Activated T-cell treated with anti-CD3 and anti-CD28 coated beads, Interleukin-2, amount 50 U/mL, for 72 hours (primary cell): ENCODE measurements at places on chromosomes 7 and 10.

GRCh38 chr7:28983396-28984190 lies 25.5 kb upstream of the TRIL start:
- no peak for DNase-seq

- DNase-seq = no peak
These were observed 75.1 kb downstream of the CRPPA start for GRCh38 chr7:16345979-16346958.

- no peak for DNase-seq
These were observed 56.4 kb upstream of the CCDC71L start for GRCh38 chr7:106717254-106717954.

GRCh38 chr7:29105752-29106668 lies 40.3 kb downstream of the CPVL start:
- peak; percentile 23 for DNase-seq

DNA sequence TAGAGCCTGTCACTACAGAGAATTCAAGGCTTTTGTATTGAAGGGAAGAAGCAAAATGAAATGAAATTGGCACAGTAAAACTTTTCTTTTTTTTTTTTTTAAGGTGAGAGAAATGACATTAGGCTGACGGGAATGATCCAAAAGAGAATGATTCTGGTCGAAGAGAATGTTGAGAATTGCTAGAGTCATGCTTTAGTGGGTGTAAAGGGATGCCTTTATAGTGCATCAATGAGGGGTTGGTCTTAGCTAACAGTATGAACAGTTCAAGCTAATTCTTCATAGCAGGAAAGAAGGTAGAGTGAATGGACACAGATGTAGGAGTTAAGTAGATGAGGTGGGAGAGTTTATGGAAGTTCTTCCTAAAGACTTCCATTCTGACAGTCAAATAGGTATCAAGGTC lies 32.3 kb upstream of the LSM8 start:
- no peak for DNase-seq

DNA sequence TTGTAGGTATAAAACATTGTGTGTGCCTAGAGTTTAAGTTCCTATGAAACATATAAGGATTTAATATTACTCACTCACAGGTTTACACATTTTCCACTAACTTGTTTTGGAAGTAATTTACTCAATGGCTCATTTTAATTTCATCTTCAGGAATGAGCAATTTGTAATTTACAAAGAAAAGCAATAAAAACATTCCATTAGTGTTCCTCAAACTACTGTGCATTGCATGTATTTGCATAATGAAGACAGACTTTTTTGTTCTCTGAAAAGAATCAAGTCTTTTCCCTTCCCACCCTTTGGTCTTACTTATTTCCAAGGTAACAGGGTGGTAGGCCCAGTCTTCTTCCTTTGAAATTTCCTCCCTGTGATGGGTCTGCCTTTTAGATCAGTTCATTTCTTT lies 61.2 kb downstream of the EPDR1 start:
- DNase-seq = no peak

- no peak for DNase-seq
These were observed 136.2 kb upstream of the RET start for GRCh38 chr10:42940487-42941294.

DNA sequence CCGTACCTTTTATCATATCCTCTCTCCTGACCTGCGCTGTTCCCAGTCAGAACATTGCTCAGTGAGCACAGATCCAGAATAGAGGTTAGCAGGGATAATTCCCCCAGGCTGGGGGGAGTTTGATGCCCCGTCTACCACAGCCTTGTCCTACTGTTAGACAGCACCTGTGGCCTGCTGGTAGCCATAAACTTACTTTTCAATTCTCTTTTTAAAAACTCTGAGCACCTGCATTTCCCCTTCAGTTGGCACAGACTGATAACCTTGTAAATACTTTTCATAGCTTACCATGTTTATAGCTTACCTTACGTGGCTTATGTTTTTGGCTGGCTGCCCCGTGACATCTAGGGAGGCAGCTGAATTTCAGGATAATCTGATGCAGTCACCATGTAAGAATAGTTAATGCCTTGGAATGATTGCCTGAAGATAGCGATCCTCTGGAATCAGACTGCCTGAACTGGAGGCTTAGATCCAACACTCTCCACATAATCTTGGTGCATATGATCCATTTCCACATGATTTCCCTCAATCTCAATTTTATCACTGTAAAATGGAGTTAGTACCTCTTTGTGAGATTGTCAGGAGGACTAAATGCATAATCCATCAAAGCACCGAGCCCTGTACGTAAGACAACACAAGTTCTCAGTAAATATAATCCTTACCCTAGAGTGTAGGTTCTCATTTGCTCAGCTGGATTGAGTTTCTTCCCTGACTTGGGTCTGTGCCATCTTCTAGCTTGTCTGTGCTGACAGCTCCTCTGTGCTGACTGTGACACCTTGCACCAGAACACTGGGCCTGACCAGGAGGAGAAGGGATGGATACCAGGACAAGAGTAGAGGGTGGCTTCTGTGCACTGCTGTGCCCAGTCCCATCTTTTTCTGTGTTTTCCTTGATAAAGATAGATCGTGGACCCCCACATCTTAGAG lies 111.7 kb upstream of the GJD4 start:
- DNase-seq = no peak

GRCh38 chr10:3426190-3426845 lies 253.7 kb upstream of the PITRM1 start:
- DNase-seq = no peak

- no peak for DNase-seq
These were observed 12.0 kb upstream of the BTBD16 start for GRCh38 chr10:122259075-122259466.

DNA sequence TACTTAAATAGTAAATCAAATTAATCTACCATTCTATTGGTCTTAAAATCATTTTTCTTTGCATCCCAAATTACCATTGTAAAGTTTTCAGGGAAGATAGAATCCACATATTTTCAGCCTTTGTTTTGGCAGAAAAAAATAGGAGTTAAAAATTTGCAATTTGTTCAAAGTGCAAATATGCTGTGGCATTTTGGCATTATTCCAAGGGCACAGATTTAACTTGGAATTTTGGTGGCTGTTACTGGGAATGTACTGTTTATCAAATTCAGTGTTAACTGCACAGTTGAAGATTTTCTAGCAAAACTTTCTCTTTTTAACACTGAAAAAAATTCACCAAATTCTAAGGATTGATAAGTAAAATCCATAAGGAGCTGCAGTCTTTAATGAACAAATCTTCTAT lies 151.0 kb upstream of the HDAC9 start:
- no peak for DNase-seq

GRCh38 chr7:99124751-99125504 lies 19.0 kb downstream of the SMURF1 start:
- DNase-seq = no peak

DNA sequence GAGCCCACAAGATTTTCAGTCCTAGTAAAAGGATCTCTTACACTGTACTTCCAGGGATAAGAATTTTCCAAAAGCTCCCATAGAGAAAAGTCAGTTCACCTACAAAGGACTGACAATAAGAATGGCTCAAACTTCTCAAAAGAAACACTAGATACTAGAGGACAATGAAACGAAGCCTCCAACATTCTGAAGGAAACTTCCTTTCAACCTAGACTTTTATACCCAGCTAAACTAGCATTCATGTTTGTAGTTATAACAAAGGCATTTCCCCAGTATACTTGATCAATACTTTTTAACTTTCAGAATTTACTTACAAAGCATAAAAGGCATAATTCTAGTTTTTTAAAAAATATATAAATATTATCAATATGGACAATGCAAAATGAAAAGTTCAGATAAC lies 41.0 kb upstream of the DNAAF5 start:
- no peak for DNase-seq

DNA sequence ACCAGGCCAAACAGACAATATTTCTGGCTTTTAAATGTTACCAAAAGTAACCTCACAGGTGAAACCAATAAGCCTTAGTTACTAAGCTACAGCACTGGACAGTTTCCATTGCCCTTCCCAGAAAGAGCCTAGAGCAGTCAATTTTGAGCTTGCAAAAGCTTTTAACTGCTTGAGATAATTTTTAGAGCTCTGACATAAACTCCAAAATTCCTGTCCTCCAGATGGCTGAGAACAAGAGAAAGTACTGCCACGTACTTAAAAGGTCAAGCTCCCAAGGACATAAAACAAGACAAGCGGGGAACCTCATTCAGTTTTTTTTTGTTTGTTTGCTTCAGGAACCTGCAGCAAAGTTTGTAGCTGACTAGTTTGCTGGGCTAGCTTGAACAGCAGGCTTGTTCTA lies 54.1 kb downstream of the BBS9 start:
- DNase-seq = no peak

DNA sequence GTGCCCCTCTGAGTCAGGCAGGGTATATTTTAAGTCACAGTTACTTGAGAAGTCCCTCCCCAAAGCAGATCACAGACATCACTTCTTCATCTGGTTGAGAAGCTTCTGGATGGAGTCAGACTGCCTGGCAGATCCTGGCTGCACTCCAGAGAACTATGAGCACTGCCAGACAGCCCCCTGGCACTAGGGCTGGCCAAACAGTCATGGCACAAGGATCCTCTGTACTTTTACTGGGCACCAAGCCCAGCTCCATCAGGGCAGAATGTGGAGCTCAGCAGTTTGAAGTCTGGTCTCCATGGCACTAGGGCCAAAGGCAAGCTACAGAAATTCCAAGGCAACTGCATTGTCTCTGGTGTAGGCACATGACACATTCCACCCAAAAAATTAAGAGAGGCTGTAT lies 162.1 kb downstream of the NRG3 start:
- no peak for DNase-seq

DNA sequence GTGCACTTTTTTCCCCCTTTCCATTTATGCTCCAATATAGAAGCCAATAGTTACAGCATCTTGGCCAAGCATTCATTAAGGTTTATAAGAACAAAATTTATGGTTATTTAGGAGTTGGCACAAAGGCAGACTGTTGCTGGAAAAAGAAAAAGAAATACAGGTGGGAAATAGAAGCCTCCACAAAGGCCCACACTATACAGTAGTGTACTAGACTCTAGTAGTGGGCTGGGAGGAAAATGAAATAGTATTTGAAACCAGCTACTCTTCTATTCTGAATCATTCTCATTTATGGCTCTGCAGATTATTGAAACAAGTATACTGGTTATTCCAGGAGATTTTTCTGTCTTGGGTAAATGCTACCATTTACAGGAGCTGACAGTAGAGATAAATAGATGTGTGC lies 80.9 kb upstream of the CDK6 start:
- no peak for DNase-seq

DNA sequence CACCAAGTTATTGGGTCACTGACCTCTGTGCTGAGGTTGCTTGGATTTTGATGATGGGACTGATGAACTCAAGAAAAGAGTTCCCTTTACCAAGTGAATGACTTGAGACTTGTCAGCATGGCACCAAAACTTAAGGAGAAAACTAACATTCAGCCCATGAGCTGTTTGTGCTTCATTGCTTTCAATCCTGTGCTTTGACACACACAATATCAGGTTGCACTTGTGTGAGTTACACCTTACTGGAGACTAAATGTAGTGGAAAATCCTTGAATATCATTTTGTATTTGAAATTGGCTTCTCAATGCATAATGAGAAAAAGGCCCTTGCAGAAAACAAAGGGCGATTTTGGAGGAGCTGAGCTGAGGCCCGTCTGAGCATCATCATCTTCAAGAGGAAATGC lies 2.7 kb downstream of the BAG3 start:
- DNase-seq = no peak

GRCh38 chr7:44713680-44714335 lies 34.8 kb upstream of the ZMIZ2 start:
- DNase-seq = no peak

GRCh38 chr7:92306153-92306552 lies 60.4 kb downstream of the ANKIB1 start:
- DNase-seq = no peak

DNA sequence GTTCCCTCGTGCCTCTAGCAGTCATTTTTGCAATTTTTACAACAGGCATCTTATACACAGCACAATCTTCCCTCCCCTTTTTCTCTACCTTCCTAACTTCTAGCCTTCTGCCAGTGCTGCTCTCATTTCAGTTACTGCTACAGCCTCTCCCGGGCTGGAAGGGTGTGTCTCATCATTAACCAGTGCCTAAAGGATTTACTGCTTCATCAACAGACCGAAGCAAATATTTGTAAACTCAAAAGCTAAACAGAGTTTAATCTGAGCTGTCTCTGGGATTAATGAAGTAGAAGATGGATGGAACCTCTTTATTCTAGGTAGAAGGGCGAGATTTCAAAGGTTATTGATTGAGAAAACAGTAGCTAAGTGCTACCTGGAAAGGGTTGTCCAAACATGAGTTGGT lies 94.3 kb downstream of the PRPF18 start:
- no peak for DNase-seq

- no peak for DNase-seq
These were observed 182.6 kb upstream of the TBX20 start for GRCh38 chr7:35436452-35436851.

GRCh38 chr7:12714379-12714737 lies 26.9 kb downstream of the ARL4A start:
- DNase-seq = no peak

DNA sequence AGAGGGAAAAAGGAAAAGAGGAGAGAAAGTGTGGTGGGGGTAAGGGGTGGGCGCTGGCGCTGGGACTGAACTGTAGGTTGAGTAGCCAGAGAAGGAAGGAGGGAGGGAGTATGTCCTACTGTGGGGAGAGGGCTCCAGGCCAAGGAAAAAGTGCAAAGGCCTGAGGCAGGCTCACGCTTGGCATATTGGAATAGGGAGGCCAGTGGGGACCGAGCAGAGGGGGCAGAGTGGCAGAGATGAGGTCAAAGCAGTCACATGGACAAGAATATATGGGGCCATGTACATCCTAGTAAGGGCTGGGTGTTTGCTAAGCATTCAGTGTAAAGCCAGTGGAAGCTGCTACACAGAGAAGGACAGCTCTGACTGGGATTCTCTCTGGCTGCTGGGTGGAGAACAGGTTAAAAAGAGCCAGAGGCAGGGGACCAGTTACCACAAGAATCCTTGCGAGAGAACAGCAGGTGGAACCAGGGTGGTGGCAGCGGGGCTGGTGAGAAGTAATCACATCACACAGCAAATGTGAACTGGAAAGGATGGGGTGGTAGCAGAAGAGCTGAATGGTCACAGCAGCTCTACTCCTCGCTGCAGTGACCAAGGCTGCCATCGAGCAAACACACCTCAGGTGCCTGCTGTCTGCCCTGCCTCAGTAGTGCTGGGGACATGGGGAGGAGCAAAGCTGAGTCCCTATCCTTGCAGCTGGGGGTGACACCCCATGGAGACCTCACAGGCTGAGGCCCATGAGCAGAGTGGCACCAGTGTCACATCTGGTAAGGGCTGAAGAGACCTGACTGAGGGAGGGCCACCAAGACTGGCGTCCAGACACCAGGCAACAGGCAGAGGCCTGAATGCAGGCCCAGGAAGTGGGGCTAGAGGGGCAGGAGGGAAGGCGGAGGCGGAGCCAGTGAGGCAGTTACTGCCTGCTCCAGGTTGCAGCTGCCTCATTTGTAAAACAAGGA lies 39.5 kb downstream of the FAM53B start:
- no peak for DNase-seq

- DNase-seq = no peak
These were observed 9.6 kb downstream of the CH25H start for GRCh38 chr10:89197473-89197872.

DNA sequence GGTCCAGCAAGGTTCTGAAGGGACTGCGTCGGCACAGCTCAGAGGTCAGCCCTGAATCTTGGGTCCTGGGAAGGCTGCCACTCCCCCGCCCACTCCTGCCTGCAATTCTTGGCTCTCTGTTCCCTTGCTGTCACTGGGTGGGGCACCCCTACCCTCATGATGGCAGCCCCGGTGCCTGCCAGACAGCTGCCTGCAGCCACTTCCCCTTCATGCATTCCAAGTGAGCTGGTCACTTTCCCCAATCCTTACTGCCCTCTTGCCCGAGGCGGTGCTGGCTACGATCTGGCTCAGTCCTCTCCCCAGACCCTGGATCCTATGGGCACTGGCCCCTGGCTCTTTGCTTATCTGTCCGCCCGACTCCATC lies 14.2 kb downstream of the MYL10 start:
- DNase-seq = no peak

GRCh38 chr7:141588912-141589311 lies 37.7 kb downstream of the AGK start:
- no peak for DNase-seq
